ENCODE measurements at places on chromosomes 7 and 10.

DNA sequence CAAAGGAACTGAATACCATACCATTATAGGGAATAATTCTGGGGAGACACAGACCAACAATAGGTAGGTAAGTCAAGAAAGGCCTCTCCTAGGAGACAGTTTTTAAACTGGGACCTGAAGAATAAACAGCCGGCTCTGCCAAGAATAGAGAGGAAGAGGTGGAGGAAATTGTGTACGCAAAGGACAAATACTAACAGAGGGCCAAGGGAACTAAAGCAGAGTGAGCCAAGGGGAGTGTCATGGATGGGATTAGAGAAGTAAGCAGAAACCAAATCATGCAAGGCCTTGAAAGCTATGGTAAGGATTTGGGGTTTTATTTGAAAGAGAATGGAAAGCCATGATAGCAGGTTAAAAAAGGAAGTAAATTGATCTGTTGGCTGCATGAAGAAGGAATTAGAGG is 18.1 kb upstream of the ITGB8 start:
- no peak for DNase-seq

GRCh38 chr7:63925262-63925625 is 73.4 kb upstream of the ZNF722 start:
- no peak for DNase-seq

DNA sequence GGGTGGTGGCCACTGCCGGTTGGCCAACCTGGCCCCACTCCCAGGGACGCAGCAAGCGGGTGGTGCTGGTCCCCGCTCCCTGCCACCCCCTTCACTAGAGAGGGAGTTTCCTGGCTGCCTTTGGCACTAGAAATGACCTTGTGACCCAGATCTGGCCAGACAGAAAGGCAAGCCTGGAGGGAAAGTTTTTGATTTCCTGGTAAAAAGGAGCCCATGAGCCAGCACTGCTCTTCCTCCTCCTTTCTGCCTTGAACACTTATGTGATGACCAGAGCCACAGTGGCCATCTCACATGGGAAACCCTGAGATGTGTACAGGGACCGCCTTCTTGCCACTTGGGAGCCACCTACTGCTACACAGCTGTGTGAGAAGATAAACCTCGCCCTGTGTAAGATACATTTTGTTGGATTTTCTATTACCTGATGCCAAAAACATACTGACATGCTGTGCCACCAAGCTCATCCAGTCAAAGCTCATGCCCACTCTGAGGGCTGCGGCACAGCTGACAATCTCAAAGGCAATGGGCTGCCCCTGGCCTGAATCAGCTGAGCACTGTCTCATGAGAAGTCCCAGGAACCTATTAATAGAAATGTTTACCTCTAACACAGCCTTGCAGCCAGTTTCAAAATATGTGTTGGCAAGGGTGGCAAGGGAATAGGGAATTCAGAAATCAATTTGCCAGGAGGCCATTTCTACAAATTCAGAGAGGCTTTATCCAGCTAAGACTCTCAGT is 94.0 kb downstream of the CYTH3 start:
- DNase-seq: no peak

DNA sequence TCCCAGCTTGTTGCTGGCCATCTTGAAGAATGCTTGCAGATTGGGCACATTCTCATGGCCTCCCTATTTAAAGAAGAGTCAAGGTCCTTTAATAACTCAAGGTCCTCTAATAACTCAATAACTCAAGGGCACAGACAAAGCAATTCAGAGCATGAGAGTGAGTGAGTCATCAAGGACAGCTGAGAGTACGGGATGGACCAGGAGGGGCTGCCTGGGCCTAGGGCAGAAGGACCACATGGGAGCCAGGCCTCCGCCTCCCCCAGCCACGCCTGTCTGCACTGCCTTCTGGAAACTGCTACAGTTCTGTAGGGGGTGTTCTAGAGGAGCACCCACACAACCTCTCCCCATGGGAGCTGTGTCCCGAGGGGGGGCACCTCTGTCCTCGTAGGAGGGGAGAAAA is 48.9 kb downstream of the ZNF503 start:
- DNase-seq: no peak

DNA sequence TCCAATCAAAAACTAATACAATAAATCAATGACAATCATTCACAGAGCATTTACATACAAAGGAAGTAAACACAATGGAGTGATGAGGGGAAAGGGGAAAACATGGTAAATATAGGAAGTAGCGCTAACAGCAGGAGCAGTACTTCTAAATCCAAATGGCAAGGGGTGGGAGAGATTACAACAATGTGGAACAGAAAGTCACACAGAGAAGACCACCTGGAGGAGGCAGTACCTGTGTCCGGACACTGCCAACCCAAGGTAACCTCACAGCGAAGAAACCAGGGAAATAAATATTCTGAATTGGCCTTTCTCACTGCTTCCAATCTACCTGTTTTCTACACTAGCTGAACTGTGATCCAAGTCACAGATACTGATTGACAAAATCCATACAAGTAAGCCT is 58.2 kb downstream of the ABI1 start:
- no peak for DNase-seq

DNA sequence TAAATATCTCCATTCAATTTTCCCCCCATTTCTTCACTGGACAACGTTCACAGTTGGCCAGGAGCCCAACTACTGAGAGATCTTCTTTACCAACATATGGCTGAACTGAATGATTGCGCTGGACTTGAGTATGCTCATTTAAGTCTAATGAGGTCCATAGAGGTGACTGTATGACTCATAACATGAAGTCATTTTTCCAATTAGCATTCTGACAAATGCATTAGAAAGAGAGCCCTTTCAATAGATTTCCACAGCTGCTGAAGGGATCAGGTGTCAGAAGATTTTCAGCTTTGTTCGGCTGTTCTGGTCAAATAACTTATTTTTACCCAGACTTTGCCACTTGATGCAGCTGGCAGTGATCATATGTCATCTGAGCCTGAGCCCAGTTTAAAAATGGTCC is 438.0 kb downstream of the ETV1 start:
- DNase-seq: no peak

- no peak for DNase-seq
Measured at GRCh38 chr7:100475549-100475948, 3.5 kb downstream of the TSC22D4 start.

DNA sequence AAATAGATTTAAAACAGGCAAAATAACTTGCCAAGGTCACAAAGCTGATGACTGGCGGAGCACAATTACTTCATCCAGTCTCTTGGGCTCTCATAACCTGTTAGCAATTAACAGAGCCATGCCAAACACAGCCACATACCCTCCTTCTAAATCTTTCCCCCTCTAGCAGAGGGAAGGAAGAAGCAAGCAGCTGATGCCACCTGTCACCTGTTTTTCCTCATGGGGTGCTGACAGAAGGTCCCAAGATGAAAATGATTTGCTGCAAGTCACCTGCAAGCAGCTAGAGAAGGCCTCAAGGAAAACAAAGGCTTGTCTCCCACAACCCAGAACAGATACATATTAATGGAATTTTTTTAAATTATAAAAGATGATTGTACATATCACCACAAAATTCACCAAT is 117.8 kb downstream of the GFRA1 start:
- DNase-seq: no peak

- no peak for DNase-seq
Measured at GRCh38 chr7:92042056-92042737, 92.1 kb downstream of the CYP51A1 start.

- DNase-seq: no peak
Measured at GRCh38 chr10:3668276-3668965, 116.6 kb downstream of the KLF6 start.

- DNase-seq: no peak
Measured at GRCh38 chr10:115992236-115992986, 280.6 kb downstream of the GFRA1 start.

DNA sequence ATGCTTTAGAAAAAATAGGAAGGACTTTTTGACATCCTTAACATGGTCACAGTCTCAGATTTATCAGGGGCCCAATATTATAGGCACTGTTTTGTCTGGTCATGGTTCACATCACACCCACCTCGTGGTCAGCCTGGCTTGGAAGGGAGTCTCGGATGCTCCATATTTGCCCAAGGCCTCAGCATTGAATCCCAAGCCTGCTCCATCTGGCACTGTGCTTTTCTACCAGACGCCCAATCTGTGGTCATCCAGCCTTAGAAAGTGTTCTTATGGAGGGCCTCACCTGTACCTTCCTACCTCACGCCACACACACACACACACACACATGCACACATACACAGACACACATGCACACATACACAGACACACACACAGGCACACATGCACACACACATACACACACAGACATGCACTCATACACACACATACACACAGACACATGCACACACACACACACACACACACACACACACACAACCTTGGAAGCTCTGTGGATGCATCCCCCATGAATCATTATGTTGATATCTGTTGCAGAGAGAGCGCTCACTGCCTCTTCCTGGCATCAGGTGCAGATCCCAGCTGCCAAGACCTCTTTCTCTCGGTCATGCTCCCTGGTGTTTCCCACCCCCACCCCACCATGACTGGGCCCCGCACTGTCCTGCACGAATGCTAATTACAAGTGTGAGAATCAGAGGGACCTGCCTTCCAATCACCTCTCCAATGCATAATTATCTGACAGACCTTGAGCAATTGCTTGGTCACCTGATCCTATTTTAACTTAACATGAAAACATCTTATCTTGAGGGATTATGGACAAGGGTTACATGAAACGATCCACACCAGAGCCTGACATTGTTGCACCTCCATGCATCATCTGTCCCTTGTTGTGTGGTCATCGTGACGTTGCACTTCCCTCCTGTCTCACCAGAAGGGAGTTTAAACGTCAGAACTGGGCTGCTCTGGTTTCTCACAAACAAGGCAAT is 122.7 kb upstream of the TMEM72 start:
- no peak for DNase-seq

DNA sequence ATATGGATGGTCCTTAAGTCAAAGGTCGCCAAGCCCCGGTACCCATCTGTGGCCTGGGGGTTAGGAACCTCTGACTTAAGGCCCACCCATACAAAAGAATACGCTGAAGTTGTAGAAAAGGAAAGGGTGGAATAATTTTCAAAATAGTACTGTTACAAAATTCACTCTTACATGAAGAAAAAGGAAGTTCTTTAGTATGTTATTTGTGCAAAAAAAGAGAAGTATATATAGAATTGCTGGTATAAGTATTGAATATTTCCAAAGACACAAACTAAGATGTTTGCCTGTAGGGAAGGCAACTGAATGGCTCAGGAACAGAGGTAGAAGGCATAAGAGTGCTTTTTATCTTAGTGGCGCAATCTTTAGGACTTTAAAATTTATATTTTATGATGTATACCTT is 78.7 kb downstream of the PRLHR start:
- DNase-seq: no peak

DNA sequence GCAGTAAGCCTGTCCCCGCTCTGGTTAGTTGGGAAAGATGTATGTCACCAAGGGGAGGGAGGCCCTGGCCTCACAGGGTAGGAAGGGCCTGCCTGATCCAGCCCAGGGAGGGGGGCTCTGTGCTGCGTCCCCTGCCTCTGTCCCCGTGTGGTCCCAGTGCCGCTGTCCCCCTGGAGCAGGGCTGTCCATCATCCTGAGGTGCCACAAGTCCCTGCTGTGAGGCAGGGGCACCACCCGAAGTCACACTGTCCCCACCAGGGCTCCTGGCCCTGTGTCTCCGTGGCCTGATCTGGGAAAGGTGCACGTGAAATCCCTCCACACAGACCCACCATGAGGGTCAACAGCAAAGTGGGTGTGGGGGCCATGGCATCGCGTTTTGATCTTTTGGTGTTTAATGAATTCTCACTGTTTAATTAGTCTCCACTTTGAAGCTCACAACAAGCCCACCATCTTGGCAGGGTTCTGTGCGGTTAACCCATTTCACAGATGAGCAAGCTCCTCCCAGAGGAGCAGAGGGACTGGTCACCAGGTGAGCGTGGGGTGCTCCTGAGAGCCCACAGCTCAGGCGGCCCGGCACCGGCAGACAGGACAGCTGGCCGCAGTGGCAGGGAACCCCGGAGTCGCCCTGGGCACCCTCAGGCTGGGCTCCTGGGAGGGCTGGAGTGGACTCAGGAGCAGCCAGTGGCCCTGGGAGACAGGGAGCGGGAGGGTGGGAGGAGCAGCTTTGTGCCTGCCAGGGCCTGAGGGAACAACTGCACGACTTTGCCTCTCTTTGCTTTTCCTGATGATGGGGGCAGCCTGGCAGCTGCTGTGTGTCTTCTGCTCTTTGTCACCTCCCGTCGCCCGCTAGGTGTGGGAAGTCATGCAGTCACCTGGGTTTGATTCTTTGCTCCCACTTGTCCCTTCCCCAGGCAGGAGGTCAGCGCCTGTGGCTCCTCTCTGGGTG is 12.0 kb upstream of the CRYGN start:
- DNase-seq: no peak

DNA sequence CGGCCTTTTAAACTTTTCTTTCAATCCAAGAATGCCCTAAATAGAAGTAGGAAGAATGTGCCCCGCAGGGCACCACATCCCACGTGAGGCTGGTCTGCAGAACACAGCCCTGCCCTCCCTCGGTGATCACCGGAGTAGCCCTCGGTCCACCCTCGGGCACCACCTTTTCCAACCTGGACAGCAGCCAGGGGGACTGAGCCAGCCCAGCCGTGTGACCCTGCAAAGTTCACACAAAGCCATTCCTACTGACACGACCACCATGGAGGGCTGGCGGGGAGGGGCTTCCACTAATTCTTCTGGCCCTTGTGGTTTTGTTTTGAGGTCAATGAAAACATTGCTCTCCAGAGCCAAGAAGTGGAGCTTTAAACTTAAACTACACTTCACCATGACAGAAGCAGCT is 132.2 kb downstream of the TCERG1L start:
- DNase-seq: no peak

- DNase-seq: no peak
Measured at GRCh38 chr7:74396993-74397392, 56.7 kb upstream of the GTF2IRD1 start.

GRCh38 chr7:32074787-32075585 is 4.8 kb upstream of the PDE1C start:
- DNase-seq: no peak

DNA sequence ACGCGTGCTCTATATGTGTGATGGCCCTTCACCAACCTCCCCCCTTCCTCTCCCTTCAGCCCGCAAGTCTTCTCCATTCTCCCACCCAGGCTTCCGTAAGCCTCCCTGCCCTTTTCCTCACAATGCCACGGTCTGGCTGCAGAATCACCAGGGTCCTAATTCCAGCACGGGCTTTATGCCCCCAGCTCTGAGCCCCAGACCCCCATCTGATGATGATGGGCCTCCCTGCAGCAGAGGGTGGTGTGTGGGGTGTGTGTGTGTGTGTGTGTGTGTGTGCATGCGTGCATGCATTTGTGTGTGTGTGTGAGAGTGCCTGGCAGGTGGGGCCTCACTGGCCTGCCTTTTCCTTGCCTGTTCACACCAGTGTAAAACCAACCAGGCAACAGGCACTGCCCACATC is 109.9 kb downstream of the OAT start:
- DNase-seq: no peak

- no peak for DNase-seq
Measured at GRCh38 chr10:18498998-18499397, 152.4 kb downstream of the NSUN6 start.

- no peak for DNase-seq
Measured at GRCh38 chr10:42734536-42734935, 48.1 kb upstream of the BMS1 start.

GRCh38 chr7:81317741-81318140 is 398.9 kb upstream of the SEMA3C start:
- no peak for DNase-seq

- DNase-seq: no peak
Measured at GRCh38 chr7:72190919-72191318, 221.2 kb downstream of the CALN1 start.
